Stimulated activated CD8-positive, alpha-beta memory T cell treated with anti-CD3 and anti-CD28 coated beads, Interleukin-2, amount 100 ng/mL, for 1 hour (primary cell): ENCODE measurements at places on chromosomes 2 and 18.

- DNase-seq, result no peak
Observed at GRCh38 chr2:134660626-134661402, 58.0 kb downstream of the TMEM163 start.

DNA sequence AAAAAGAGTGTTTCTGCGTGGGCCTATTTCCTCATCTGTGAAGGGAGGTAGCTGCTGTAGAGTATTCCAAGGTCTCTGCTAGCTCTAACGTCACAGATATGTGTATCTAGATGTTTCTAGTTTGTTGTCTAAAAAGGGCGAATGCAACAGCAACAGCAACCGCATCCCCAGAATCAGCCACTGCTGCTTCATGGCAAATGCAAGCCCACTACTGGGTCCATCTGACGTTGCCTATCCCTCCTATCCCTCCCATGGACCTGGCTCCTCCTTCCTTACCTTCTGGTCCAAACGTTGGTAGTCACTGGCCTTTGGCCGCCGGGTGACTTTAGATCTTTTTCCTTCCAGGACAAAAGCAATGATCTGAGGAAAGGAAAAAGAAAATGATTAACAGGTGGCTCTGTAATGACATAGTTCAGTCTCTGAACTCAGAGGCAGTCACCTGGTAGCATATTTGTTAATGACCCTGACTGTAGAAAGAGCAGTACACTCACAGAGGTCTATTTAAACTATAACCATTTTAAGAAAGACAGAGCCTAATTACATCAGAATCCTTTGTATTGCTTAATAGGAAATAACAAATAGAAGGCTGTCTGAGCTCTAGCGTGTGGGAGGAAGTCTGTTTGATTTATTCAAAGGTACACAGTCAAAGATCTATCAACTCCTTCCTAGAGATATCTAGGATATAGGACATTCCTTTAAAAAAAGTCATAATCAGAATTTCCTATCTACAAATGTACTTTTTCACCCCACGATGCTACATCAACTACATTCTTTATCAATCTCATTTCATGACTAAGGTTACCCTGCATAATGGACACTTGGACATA is 2.9 kb downstream of the TGOLN2 start:
- DNase-seq, result no peak

DNA sequence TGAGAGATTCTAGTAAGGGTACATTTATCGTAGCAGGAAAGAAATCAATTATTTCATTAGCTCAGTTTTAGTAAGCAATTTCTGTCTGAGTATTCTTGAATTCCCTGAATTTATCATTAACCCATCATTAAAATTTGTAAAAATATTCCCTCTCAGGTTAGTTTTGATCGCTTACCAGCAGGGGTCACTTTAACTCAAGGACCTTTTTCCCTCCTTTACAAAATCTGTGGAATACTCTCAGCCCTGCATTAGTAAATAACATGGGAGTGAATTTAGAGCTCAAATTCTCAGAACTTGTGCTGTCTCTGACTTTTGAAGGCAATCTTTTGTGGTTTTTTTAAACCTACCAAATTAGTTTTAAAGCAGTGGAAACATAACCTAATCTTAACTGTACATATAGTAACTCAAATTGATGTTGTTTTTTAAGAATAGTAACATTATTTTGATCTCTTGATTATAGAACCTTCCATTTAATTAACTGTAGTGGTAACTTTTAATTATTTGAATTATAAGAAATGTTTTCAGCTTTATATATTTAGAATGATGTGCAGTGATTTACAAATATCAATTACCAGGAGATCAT is 97.2 kb downstream of the AGPS start:
- no peak for DNase-seq

DNA sequence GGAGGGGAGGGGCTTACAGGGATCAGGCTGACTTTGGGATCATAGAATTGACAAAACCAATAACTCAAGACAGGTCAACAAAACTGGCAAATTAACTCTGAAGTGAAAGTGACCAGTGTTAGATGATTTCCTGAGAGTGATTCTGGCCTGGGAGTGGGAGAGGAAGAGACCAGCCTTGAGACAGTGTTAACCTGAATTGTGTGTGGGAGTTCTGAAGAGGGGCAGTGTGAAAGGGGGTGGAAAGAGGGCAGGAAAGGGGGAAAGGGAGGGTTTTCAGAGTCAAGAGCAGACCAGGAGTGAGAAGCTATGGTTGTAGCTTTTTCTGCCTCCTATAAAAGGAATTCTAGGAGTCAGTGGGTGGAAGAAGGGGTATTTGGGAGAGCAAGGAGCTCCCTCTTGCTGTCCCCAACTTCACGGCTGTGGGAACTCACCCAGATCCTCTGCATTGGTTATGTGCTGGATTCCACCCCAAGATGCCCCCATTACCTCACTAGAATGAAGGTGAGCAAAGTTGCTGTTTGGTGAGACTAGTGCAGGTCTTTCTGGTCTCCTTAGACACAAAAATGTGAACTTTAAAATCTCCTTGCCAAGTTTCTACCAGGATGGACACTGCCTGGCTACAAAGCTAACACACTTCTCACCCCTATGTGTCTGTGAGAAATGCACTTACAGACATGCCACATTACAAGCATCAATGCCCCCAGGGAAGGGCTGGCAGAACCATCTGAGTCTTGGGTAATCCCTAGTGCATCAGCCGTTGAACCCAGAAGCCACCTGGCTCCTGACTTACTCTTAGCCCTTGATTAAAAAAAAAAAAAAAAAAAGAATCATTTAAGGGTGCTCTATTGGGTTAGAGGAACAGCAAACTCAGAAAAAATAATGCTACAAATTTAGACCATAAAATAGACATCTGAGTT is 61.6 kb downstream of the BMP10 start:
- no peak for DNase-seq

GRCh38 chr18:13987956-13988355 is 72.6 kb upstream of the MC2R start:
- DNase-seq, result no peak

- DNase-seq, result peak; percentile 30
Observed at GRCh38 chr2:74849228-74849892, 15.4 kb downstream of the HK2 start.

- DNase-seq, result no peak
Observed at GRCh38 chr2:226792155-226792881, 7.3 kb downstream of the IRS1 start.

GRCh38 chr2:241302759-241303651 is 12.5 kb downstream of the HDLBP start:
- no peak for DNase-seq

GRCh38 chr18:13444430-13445240 is 226.1 kb downstream of the LDLRAD4 start:
- no peak for DNase-seq

DNA sequence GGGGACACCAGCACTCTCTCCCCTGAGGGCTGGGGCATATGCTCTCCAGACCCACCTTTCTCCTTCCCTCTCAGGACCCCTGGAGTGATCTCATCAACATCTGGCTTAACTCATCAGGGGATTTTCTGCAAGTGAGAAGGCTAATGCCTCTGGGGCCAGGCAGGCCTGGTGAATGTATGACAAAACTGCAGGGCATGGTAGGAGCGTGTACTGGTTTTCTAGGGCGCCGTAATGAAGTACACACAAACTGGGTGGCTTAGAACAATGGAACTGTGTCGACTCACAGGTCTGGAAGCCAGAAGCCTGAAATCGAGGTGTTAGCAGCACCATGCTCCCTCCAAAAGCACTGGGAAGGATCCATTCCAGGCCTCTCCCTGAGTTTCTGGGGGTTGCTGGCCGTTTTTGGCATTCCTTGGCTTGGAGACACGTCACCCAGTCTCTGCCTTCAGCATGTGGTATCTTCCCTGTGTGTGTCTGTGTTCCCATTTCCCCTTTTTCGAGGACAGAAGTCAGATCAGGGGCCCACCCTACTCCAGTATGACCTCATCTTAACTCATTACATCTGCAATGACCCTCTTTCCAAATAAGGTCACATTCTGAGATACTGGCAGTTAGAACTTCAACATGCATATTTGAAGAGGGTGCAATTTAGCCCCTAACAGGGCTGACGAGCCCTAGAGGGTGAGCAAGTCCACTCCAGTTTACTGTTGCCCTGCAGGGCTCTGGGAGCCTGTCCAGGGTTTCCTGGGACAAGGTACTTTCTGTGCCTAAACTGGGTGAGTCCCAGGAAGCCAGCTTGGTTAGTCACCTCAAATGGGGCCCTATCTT is 45.5 kb upstream of the CAB39 start:
- no peak for DNase-seq

- no peak for DNase-seq
Observed at GRCh38 chr2:142879151-142879550, 1.7 kb downstream of the KYNU start.

DNA sequence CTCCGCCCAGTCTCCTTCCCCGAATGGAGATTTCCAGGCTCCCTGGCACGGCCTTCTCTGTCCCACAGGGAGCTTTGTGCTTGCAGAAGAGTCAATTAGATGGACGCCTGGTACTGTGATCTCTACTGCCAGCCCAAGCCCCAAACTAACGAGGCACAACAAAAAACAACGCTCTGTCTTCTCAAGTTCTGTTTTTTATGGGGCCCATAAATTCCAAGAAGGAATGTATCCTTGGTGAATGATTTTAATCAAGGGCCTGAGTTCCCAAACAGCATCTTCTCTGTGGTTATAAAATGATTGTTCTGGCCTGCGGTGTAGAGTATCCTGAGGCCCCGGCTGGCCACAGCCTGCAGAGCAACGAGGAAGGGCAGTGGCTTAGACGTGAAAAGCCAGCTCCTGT is 219.5 kb downstream of the CLIP4 start:
- no peak for DNase-seq

- DNase-seq, result no peak
Observed at GRCh38 chr2:235026649-235027557, 75.1 kb downstream of the SH3BP4 start.

GRCh38 chr18:28174181-28174905 is 2.6 kb downstream of the CDH2 start:
- DNase-seq, result no peak

GRCh38 chr2:64554117-64554516 is 30.0 kb downstream of the AFTPH start:
- DNase-seq, result no peak

DNA sequence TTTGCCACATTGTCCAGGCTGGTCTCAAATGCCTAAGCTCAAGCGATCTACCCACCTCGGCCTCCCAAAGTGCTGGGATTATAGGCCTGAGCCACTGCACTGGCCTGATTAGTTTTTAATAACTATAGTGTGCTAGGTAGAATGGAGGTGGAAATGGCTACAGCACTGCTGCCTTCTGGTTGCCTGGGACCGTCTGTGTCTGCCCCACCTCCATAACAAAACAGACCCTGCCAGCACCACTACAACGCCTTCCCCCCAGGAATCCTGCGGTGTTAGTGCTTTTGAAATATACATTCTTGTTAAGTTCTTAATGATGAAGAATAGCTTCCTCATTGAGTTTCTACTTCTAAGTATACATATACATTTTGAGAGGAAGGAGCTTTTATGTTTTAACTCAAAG is 148.2 kb upstream of the ITGA6 start:
- no peak for DNase-seq

GRCh38 chr2:134146620-134147019 is 107.3 kb upstream of the MGAT5 start:
- no peak for DNase-seq

- no peak for DNase-seq
Observed at GRCh38 chr2:41004700-41005099, 552.8 kb upstream of the SLC8A1 start.

DNA sequence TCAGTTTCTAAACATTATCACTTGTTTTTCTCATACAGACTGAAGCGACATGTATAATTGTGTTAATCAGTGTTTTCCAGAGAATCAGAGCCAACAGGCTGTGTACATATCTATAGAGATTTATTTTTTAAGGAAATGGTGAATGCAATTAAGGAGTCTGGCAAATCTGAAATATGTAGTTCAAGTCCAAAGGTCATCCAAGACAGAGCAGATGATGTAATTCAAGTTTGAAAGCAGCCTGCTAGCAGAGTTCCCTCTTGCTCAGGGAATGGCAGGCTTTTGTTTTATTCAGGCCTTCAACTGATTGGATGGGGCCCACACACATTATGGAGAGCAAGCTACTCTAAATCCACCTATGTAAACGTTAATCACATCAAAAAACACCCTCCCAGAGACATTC is 282.6 kb downstream of the CBLN2 start:
- DNase-seq, result no peak

DNA sequence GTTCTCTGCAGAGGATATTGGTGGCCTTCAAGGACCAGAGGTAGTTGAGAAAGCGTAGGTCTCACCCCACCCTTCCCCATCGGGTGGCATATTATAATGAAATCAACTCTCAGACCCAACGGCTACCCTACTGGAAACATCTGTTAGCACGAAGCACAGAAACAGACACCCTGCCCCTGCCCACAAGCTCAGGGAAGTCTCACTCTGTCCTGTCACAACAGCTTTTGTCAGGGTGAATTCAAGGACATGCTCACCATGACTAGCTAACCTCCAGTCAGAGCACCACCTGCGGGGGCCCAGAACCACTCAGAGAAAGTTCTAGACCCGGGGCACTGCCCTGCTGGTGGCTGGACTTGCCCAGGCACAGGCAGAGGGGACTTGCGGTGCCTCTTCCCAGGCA is 3.5 kb upstream of the B3GNT7 start:
- no peak for DNase-seq

GRCh38 chr2:189580241-189580651 is 340 bp downstream of the SLC40A1 start:
- DNase-seq, result no peak

GRCh38 chr2:136468799-136469369 is 296.5 kb upstream of the THSD7B start:
- DNase-seq, result no peak

DNA sequence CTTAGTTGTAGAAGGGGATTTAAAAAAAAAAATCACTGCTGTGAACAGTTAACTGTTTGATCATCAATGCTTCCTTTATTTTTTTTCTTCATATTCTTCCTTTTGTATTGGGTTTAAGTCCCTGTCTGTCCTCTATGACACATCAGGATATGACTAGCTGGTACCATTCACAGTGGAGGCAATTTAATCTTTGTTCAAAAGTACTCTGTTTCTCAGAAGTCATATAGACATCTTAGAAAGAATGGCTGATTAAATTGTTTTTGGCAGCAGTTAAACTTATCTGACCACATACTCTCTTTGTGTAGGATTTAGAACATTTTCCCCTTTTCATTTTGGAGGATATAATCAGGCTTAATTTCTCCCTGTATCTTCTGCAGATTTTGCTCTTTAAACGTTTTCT is 807.8 kb upstream of the CDH2 start:
- no peak for DNase-seq

GRCh38 chr2:183010112-183010511 is 28.1 kb downstream of the NCKAP1 start:
- DNase-seq, result no peak
